Amniotic stem cell (primary cell): ENCODE measurements at places on chromosomes 3 and 15.

DNA sequence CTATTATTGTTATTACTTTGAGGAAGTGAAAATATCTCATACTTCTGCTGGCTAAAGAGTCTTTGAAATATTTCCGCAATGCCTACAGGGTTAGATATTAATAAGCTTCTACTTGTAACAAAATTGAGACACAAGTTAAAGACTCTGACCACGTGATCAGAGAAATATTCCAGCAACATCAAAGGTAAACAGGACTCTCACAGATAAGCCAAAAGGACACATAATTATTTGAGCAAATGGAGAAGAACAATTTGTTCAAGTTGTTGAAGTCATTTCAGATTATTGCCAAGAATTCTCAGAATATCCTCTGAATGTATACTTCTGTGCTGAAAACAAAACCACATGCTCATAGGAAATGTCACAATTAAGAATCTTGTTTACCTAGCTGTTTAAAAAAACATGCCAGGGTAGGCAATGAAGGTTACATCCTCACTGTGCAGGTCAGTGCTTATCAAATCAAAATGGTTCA, 225.8 kb upstream of the ALCAM start:
- no peak for DNase-seq

DNA sequence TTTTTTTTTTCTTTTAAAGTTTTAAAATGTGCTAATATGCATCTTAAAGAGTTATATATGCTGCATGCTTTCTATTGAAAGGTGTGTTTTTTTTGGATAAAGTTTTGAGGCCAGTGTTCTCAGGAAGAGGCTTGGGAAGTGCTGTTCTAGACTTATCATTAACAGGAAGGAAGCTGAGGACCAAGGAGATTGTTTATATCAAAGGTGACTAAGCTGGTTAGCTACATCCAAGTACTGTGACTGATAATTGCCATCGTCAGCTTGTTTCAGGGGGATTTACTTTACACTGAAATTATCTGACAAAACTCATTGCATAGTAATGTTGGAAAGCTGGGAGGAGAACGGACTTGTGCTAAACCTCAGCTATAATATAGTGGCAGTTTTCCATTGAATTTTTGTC, 36.3 kb upstream of the UTS2B start:
- no peak for DNase-seq

DNA sequence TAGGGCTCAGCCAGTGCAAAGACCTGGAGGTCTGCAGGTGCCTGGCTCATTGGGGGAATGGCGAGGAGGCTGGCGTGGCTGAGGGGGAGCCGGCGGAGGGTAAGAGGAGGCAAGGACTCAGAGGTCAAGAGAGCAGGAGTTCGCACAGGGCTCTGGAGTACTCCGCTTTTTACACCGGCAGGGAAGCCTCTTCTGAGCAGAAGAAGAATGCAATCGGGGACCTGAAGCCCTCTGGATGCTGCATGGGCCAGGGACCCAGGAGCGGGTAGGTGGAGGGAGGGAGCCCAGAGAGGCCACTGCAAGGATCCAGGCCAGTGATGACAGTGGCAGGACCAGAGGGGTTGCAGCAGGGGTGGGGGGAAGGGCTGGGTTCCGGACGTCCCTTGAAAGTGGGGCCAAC, 70.4 kb upstream of the TAMM41 start:
- DNase-seq: no peak

DNA sequence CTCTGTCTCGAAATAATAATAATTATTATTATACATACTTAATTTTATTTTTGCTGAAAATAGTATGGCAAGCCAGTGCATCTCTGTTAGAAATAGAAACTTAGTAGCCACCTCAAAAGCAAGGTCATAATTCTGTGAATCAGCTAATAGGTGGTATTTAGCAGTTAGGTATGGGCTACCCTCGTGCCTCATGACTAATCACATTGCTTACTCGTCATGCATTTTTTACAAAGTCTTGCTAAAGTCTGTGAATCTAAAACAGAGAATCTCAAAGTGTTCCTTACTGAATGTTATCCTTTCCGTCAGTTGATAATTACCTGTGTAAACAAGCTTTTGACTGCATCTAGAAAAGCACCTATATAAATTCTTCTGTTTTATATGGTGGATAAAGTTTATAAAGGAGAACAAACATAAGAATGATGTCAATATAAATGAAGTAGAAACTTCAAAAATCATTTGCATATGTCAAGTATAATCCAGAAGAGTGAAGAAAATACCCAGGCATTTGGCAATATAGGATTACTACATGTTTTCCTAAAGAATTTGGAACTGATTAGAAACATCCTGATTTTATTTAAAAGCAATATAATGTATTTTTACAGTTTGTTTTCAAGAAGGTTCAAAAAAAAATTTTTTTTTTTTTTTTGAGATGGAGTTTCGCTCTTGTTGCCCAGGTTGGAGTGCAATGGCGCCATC, 6.2 kb downstream of the PPARG start:
- peak; percentile 44 for DNase-seq

GRCh38 chr3:141863491-141863890, 13.0 kb upstream of the ATP1B3 start:
- no peak for DNase-seq
